ENCODE measurements at places on chromosomes 4 and X. TPM values are rescaled to one million over a fixed set of nuclear protein-coding genes. Genes with fewer than 3 reads are reported as not detected.

Gene SHISA3
- total RNA-seq, result not detected

Gene ZAR1
- not detected for total RNA-seq

Gene CENPVL3
- not detected for total RNA-seq

Gene DUSP9
- not detected for total RNA-seq

Gene CTPS2
- 11.0 TPM for total RNA-seq

Gene NSUN7
- 0.86 TPM for total RNA-seq

Gene TRIM75
- 0.32 TPM for total RNA-seq

DNA sequence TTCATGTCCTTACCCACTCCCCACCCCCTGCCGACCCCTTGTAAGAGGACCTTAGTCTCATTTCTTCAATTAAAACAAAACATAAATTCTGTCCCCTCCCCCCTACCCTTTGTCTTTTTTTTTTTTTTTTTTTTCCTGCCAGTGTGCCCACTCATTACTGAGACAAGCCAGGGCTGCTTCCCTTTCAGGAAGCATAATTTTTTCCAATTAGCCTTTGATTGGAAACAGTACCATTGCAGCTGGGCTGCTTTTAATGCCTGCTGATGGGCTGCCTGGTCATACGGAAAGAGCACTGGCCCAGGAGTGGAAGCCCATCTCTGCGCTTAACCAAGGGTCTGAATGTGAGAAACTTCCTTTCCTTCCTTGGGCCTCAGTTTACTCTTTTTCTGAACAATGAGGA lies 18.6 kb upstream of the CAPN6 start:
- DNase-seq, result no peak

GRCh38 chr4:82688091-82688795 lies 110.4 kb downstream of the SCD5 start:
- no peak for DNase-seq

DNA sequence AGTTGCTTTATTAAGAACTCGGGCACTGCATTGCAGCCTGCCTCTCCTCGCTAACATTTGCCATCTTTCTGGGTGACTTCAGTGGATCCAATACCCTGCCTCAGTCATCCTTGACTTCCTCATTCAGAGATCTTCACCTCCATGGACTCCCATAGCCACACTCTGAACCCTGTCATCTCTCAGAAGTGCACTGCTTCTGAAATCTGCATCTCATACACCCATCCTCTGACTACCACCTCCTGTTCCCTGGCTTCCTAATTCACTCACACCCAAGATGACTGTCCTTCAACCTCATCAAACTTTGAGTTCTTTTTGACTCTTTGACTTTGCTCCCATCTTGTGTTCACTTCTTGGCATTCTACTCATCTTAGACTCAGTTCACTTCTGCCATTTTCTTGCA lies 25.3 kb upstream of the CYBB start:
- no peak for DNase-seq

DNA sequence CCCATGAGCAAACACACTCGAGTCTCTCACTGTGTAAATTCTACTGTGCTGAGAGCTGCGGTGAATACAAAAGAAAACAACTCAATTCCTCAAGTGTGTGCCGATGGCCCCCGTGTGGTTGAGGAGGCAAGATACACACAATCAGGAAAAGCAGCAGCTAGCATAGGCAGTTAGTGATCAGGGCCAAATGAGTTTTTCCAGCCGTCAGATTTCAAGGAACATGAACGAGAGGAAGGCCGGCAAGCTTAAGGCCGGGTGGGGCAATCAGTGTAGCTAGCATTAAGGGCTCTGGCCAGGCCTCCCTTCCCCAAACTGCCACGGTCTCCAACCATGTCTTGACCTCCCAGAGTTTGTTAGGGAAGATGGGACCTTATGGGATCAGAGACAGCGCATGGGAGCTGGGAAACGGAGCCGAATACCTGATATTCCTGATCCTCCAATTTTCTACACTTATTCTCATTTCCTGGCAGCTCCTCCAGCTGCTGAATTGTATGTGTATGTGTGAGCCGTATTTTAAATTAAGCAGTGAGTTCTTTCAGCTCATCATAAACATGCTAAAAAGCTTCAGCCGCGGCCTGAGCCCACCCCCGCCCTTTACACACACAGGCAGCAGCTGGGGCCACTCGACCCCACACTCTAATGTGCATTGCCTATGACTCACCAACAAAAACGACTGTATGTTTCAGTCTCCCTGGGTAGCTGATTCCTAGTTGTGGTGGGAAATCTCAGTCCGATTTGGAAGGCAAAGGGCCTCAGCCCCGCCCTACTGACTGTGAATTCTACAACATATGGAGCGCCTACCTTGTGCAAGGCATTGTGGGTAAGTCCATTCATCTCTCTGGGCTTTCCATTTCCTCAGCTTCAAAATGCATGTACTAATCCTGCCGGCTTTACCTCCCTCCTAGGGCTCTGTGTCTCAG lies 59.9 kb downstream of the RTL9 start:
- peak; percentile 85 for DNase-seq

DNA sequence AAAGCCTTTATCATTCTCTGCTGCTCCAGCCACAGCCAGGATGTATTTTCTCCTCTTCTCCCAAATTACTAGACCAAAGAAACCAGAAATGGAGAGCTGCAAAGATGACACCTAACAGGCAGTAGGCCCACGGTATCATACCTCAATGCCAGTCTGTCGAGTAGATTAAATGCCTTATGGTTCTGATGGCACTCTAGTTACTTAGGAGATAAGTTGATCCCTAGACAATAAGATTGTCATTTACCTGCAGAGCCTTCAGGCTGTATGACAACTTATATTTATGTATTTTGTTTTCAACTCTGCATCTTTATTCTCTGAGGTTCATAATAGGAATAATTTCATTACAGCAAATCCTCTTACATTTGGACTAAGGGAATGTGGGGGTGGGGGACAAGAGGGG lies 262.1 kb downstream of the LDB2 start:
- no peak for DNase-seq

DNA sequence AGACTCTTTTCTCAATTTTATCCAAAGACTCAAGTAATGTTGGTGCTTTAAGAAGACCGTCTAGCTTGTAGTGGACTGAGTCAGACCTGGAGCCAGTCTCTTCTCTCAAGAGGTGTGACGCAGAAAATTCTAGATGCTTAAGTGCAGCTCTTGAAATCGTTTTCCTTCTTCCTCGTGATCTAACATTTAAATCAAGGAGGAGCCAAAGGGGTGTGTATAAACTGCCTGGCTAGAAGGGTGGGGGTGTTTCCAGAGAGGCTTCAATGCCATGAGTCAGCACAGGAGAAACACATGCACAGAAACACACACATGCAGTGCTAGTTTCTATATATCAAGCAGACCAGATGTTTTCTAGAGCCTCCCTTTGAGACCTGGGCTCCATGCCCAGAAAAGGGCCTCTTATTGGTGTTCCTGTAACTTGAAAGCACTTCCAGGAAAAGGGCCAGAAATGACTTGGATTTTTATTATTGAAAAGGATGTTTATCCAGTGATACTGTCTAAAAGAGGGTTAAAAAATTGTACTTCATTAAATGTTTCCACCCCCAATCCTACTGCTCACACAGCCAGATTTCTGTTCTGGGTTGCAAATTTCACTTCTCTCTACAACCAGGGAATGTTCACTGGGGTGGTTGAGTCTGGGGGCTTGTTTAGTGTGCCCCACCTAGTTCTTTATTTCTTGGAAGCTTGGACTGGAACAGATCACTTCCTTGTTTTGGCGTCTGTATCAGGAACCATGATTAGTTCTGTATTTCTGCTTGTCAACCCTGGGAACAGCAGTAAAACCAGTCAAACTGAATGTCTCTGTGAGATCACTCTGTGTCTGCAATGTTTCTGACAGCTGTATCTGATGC lies at the start of gene CLIC2:
CLIC2 (minus strand) TSS at position 129 of the 851 bp plus-strand sequence. CDS start 187 bp downstream, outside the sequence.
- DNase-seq, result peak; percentile 70

GRCh38 chr4:140054861-140055260 lies 99.1 kb downstream of the MAML3 start:
- no peak for DNase-seq

- peak; percentile 91 for DNase-seq
Observed at GRCh38 chrX:2928583-2929434, at the start of gene ARSD. TSS of gene ARSD (minus strand) at chrX:2929339. CDS start at chrX:2929275, 64 bp downstream.

DNA sequence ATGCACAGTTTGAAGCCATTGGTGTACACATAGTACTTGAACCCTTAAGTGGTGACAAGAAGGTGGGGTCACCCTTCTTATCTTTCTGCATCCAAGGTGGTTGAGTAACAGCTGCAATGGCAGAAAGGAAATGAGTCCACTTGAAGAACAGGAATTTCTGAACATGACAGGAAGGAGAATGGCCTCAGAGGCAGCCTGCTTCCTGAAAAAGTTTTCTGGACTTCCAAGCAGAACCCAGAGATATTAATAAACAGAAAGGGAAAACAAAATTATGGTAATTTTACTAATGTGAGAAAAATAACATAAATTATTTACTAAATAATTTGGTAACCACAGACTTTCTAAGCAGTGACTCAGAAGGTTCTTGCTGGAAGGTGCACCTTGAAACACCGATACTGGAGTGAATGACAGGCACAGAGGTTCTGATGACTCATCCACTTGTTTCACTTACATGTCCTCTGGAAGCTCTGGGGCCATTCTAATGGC lies 119.9 kb upstream of the HS3ST1 start:
- DNase-seq, result no peak

GRCh38 chrX:88883200-88883599 lies 136.2 kb downstream of the CPXCR1 start:
- no peak for DNase-seq

DNA sequence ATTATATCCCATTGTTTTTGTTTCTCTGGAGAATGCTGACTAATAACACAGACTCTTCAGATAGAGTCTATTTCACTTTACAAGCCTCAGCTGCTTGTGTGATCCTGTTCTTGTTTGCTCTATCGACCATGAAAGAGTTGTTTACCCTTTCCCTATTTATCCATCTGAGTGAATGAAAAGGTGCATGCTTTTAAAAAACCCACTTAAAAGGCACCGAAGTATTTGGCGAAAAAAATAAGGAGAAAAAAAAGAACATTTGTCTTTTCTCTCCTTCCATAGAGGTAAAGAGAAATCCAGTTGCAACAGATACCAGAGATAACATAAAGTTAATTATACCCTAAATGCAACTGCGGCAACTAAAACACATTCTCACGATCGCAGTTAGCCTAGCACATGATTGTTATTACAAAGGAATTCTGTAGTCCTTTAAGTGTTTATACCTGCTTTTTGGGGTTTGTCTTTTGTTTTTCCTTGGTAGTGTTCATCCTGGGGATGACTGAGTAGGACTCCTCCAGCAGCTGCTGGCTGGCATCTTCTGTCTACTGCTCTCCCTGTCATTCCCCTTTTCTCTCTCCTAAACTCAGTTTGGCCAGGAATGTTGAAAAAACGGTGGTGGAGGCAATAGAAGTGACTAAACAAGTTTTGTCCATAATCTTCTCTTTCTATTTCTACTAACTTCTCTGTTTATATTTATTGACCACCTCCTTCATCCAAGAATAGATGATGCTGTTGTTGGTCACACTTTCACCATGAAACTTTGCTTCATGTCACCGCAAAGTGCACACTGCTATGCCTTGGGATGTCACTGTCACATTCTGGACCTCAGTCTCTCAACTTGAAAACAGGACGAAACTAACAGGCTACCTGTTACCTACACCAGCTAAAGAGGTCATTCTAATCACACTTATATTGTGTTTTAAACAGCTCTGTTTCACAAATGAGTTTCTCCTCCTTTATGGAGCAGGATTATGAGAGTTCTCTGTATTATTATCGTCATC lies 41.9 kb upstream of the FRAS1 start:
- DNase-seq, result no peak

DNA sequence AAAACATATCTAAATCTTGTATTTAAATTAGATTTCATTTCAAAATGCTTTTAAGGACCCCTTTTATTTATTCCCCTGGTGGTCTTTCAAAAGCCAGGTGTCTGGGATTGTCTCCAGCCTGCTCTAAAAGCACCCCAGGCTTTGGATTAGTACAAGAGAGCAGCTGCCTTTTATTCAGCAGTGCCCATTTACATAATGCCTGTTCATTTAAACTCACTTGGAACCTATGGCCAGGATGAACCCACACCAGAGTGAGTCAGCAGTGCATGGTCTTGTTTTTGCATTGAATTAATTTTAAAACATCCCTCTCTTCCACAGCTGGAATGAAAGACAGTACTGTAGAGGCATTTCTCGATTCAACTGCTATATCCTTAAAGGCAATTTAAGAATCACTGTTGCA lies 64.1 kb upstream of the TENM3 start:
- DNase-seq, result peak; percentile 43

GRCh38 chrX:153488231-153488914 lies 6.4 kb upstream of the BGN start:
- DNase-seq, result peak; percentile 52

DNA sequence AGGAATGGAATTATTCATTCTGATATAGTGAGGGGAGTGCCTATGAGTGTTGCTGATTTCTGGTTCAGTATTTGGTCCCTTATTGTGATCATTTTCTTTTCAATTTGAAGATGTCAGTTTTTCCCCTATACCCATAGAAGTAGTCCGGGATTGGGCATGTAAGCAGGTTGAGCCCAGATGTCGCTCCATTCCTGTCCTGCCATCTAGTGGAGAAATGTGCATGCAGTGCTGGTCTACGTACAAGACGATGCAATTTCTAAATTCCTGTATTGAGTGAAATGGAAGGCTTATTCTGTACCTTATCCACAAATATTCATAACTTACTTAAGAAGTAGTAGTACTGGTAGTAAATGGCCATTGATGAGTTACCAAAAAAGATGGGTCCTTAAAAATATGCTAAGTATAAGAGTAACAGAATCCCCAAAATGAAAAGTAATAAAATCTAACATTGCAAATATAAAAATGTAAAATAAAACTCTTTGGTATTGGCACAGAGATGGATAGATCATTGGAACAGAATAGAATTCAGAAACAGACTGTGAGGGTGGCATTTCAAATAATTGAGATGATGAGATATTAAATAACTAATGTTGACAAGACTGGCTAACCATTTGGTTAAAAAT lies 60.9 kb downstream of the UGT8 start:
- peak; percentile 56 for DNase-seq

GRCh38 chrX:127764674-127765073 lies 287.5 kb downstream of the ACTRT1 start:
- no peak for DNase-seq

- DNase-seq, result no peak
Observed at GRCh38 chr4:68152411-68152810, 22.7 kb upstream of the TMPRSS11F start.

DNA sequence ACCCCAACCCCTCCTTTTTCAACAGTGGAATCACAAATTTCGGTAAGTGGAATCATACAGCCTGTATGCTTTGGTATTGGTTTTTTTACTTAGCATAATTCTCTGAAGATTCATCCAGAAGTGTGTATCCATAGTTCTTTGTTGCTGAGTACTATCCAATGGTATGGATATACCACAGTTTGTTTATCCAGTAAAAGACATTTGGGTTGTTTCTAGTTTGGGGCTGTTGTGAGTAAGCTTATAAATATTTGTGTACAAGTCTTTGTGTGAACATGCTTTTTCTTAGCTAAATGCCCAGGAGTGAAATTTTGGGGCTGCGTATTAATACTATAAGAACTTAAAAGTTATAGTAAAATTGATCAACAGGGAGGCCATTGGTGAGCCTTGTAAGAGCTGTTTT lies 57.5 kb upstream of the GC start:
- no peak for DNase-seq

DNA sequence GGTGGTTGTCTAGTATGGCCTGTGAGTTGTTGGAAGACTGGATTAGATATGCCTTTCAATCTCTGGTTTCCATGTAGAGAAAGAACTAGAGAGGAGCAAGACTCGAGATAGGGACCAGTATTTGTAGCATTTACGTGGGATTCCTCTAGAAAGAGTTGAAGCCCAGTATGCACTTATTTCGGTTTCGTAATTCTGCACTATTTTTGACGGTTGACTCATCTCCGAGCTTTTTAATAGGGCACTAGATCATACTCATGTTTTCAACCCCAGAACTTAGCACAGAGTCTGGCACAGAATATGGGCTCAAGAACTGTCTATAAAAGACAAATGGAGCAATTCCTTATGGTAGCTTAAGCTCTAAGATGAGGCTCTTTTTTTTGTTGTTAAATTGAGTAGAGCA lies 15.7 kb downstream of the HELT start:
- peak; percentile 43 for DNase-seq
